ENCODE measurements at places on chromosomes 4 and X.
A peak's percentile ranks its signal among the peaks of the same experiment; 100 is the strongest.

GRCh38 chrX:10077425-10078188 is 79.2 kb upstream of the CLCN4 start:
- no peak for DNase-seq

- DNase-seq: no peak
These were observed 9.0 kb upstream of the CHIC2 start for GRCh38 chr4:54073271-54073880.

DNA sequence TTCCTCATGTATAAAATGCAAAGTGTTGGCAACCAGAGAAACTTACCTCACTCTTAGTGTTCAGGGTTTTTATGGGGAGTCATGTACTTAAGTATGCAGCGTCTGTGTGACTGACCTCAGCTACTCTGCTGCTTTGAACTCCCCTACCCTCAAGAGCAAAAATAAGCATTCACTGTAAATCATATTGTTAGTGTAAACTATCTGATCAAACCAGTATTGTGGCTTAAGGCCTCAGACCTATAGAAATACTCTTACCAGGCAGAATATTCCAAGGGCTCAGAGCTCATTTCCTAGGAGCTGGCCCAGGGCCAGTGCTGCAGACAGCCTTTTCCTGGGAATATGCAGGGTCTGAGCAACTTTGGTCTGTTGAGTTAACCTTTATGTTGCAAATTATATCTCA is 453.1 kb downstream of the CCSER1 start:
- no peak for DNase-seq

GRCh38 chr4:110970642-110971041 is 347.8 kb upstream of the PITX2 start:
- DNase-seq: no peak

DNA sequence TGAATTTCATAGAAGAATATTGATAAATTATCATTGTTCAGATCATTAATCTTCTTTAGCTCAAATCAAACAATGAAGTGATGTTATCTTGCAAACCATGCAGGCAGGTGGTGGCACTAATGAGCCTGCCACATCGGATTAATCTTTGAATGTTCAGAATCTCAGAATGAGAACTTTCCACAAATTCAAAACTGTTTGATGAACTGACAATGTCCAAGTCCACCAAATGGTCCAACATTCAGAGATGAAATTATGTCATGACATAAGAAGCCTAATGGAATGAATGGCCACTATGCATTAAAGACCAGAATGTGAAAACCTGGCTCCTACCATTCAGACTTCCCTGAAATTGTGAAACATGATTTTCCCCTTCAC is 67.5 kb downstream of the SORBS2 start:
- no peak for DNase-seq

GRCh38 chr4:41369680-41370079 is 113.0 kb downstream of the UCHL1 start:
- no peak for DNase-seq

DNA sequence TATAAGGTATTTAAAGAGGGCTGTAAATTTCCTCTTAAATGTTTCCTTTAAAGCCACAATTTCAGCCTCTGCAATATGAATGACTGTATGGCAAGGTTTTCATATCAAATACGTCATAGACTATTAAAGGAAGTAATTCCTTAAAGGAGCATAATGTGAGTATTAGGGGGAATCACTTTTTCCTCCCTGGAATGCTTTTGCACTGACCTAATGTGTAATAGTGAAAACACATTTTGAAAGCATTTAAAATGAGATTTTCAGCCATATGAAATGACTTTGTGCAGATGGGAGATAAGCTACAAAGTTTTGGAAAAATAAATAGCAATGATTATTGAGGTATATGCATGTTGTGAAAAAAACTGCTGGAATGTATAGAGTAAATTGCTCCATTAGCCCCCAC is 17.6 kb downstream of the SLIT2 start:
- no peak for DNase-seq

DNA sequence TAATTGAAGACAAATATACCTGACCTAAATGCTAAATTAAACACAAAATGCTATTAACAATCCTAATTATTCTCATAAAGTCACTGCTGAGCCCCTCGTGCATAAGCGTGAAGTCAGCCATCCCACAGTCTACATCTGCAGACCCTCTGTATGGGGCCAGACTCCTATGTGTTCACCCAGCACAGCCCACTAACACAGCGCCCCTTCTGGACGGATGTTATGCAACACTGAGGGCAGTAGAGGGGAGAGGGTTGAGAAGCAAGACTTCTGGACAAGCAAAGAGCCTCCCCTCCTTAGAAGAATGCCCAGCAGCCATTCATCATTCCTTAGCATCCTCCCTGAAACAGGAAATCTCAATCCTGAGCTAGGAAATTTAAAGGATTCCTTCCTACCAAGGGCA is 7.9 kb downstream of the TRPC3 start:
- no peak for DNase-seq

DNA sequence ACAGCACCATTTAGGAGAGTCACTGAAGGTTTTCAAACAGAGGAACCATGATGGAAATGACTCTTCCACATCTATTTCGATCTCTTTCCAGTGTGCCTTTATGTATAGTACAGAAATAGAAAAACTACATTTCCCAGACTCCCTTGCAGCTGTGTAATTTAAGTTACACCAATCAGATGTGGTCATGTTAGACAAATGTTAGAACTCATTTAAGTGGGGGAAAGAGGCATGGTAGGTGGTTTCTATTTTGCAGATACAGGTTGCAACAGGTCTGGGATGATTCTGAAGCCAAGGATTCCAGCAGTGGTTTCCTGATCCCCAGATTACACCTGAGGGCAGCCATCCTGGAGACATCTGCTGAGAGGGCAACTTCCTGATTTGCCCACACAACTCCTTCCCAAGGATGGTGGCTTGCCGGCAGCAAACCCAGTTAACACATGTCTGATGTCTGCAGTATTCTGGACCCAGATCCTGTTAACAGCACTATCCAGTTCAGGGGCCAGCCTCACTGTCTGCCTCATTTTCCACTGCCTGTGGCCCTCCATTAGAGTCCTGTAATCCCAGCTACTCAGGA is 38.7 kb upstream of the PDK3 start:
- DNase-seq: no peak

- DNase-seq: no peak
These were observed 443.3 kb upstream of the FAT1 start for GRCh38 chr4:187166886-187167512.

GRCh38 chr4:138259271-138259670 is 17.1 kb upstream of the SLC7A11 start:
- no peak for DNase-seq

- DNase-seq: no peak
These were observed 321.7 kb upstream of the FSTL5 start for GRCh38 chr4:162485486-162485885.

DNA sequence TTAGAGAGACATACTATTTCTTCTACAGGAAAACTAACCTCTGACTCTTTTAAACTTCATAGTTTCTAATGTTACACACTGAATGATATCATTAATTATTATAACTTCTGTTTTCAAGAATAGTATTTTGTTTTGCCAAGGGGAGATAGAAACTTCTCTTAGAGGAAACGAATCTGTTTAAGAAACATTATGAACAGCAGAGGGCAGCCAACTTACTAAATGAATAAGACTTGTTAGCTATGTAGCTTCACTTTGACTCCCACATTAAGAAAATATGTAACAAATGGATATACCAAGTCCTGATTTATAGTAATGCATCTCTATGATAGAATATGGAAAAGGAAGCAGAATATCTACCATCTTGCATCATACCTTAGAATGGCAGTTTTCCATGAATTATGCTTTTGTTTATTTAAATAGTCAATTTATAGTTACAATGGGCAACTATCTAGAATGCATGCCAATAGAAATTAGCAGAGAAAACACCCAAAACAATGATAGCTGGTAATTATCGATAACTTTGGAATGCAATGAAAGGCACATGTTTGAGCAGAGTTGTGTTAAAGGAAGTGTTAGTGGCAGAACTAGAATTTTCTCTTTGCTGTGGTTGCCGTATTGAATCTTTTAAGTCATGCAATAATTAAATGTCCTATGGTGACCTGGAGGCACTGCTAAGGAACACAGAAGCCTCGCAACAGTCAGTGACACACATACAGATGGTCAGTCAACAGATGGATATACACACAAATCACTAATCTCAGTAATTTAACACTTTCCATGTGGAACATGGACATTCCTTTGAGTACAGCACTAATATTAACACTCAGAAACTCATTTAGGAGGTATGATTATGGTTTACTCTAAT is 105.7 kb upstream of the PDLIM3 start:
- DNase-seq: peak; percentile 32

DNA sequence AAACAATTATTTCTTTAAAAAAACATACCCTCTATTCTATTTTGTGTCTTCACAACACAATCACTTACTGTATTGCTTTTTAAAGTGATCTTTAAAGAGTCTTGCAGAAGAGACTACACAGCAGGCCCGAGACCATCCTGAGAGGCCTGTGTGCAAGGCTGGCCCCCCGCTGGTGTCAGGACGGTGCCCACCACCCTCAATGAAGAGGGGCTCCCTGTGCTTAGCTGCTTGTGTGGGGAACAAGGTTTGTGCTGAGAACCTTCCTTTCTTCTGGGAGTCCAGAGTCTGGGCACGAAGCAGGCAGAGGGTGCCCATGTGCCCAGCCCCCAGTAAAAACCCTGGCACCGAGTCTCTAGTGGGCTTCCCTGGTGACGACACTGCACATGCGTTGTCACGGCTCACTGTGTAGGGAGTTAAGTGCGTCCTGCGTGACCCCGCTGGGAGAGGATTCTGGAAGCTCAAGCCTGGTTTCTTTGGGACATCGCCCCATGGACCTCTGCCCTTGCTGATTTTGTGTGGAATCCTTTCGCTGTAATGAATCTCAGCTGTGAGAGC is 22.0 kb downstream of the RGS12 start:
- no peak for DNase-seq

- DNase-seq: no peak
These were observed 105.1 kb upstream of the KLHL13 start for GRCh38 chrX:118221733-118222132.

DNA sequence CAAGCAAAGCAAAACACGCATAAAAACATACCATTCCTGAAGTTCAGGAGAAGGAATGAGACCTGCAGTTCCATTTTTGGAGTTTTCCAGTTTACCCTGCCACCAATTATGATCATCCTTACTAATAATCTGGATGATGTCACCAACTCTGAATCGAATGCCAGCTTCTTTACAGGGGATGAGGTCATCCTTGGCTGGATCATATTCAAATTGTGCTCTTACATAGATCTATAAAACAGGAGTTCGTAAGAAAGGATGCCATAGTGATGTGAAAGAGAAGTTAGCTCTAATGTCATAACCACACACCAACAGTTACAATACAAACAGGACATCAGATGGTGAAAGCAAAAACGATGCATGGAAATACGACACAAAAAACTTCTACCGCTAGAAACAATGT is 106.5 kb downstream of the NYX start:
- no peak for DNase-seq

- DNase-seq: no peak
These were observed 76.3 kb upstream of the STIM2 start for GRCh38 chr4:26784207-26784865.

Data from NCI-H2227 treated with DMSO at 0.1 percent for 48 hours (cell line).